ENCODE measurements at places on chromosomes 6 and 20. TPM values are rescaled to one million over a fixed set of nuclear protein-coding genes. Genes with fewer than 3 reads are reported as not detected.

Gene COX7A2
- 176 TPM for total RNA-seq

Gene FAXC
- 20.6 TPM for total RNA-seq

Gene WFDC5
- not detected for total RNA-seq

Gene TRIM10
- total RNA-seq, result not detected

Gene PTPRK
- total RNA-seq, result 33.7 TPM

Gene SLC17A1
- total RNA-seq, result not detected

Gene LAMA2
- total RNA-seq, result 1.2 TPM

Gene TREM2
- total RNA-seq, result not detected

Gene TMEM200A
- total RNA-seq, result not detected

Gene EYS
- total RNA-seq, result under 0.01 TPM

Gene BIRC7
- total RNA-seq, result 65.1 TPM

Gene RGS17
- 2.8 TPM for total RNA-seq

Gene PLCG1
- 92.2 TPM for total RNA-seq

Gene LCA5
- 2.1 TPM for total RNA-seq

Gene SAMD5
- 2.1 TPM for total RNA-seq

Gene FAM184A
- total RNA-seq, result 0.73 TPM

Gene RPN2
- 251 TPM for total RNA-seq

Gene C6orf52
- total RNA-seq, result not detected

Gene CYP39A1
- total RNA-seq, result 7.6 TPM

Gene KPNA5
- 4.3 TPM for total RNA-seq

Gene PAQR8
- total RNA-seq, result 86.4 TPM

Gene OR2J3
- total RNA-seq, result not detected

Gene SIRPG
- not detected for total RNA-seq

Gene GSTA3
- total RNA-seq, result not detected

Gene SNAP25
- total RNA-seq, result 2.3 TPM

Gene MCM8
- 8.9 TPM for total RNA-seq

Gene SALL4
- 3.7 TPM for total RNA-seq

Gene PARD6B
- 1.7 TPM for total RNA-seq

Gene RIPPLY2
- total RNA-seq, result not detected

Gene SPTLC3
- 0.69 TPM for total RNA-seq

Gene VSX1
- not detected for total RNA-seq

All from melanocyte of skin (primary cell).